ENCODE measurements at places on chromosomes 3 and 15.

DNA sequence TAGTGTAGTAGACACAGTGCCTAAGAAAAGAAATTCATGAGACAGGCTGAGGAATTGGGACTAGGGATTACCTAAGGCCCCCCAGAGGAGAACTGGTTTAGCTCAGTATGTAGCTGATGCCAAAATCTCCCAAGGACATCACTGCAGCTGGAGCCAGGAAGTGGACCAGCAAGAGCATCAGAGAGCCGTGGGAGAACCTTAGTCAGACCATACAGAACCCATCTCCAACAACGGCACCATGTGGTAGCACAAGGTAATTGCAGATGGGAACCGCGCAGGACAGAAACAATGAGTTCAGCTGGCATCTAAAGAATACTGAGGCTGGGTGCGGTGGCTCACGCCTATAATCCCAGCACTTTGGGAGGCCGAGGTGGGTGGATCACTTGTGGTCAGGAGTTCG lies 81.7 kb downstream of the WNT5A start:
- no peak for DNase-seq

DNA sequence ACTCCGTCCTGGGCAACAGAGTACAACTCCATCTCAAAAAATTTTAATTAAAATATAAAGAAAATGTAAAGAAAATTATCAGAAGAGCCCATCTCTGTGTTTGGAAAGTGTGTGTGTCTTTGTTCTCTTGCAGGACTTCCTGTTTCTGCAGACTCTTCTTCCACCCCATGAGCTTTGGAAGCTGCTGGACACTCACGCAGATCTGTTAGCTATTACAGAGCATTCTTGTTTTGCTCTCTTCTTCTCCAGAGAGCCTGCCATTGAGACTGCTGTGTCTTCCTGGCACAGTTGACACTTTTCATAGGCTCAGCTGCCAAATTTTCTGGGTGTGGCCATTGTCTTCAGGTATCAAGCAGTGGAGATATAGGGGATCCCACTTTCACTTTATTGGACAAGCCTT lies 6.0 kb upstream of the CCR8 start:
- DNase-seq = no peak

GRCh38 chr3:121483290-121483689 lies 62.5 kb downstream of the POLQ start:
- no peak for DNase-seq

GRCh38 chr3:185649414-185649813 lies 63.3 kb downstream of the SENP2 start:
- no peak for DNase-seq

- DNase-seq = no peak
Measured at GRCh38 chr15:57148262-57148661, 228.0 kb upstream of the CGNL1 start.

DNA sequence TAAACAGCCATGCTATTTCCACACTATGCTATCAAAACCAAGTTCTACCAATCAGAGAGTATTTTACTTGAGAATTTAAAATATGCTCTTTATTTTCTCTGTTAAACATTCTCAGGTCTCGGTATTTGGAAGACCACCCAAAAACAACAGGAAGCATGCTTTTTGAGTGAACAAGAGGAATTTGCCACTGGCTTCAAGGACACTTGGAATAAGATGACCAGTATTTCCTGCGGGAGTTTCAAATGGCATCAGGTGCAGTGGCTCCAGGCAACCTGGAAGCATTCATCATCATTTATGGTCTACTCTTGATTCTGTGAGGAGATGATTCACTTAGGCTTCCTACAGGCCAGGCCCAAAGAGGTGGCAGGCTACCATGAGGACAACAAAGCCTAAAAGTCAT lies 305.7 kb upstream of the ATP11B start:
- no peak for DNase-seq

DNA sequence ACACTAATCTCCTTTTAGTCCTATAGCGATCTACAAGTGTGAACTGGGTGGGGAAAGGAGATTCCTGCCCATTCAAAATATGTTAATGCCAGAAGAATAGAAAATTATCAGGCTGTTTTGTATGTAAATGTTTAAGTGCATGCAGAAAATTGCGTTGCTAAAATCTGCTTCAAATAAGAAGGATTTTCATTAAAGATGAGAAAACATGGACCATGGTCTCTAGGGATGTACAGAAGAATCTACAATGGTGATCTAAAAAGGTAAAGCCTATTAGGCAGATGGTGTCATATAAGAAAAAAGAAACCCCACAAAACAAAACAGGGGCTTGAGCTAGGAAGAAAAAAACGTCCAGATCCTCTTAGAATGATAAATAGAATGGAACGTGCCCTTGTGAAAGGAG lies 287.5 kb upstream of the ROBO1 start:
- DNase-seq = no peak

DNA sequence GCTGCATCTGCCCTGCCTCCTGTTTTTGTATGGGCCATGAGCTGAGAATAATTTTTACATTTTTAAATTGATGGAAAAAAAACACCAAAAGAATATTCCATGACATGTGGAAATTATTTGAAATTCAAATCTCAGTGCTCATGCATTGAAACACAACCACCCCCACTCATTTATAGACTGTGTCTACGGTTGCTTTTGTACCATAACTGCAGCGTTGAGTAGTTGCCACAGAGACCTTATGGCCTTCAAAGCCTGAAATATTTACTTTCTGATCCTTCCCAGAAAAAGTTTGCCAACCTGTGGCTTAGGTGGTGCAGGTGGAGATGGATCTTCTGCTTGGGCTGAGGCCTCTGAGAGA lies 28.1 kb downstream of the ARNT2 start:
- no peak for DNase-seq

GRCh38 chr3:33236005-33236404 lies 17.4 kb upstream of the SUSD5 start:
- no peak for DNase-seq

DNA sequence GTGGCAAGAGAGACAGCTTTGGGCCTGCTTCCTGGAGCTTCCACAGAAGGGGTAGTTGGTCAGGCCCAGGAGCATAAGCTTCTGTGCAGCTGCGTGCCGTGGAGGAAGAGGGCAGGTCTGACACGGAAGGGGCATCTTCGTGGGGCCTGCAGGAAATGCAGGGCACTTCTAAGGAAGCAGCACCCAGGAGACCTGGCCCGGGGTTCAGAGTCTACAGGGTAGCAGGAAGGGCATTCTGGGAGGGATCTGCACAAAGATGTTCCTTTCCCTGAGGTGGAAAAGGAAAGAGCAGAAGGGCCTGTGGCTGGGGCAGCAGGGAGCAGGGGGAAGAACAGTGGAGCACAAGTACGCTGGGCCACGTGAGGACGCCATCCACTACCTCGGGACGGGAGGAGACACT lies 85.1 kb downstream of the DNAJB8 start:
- DNase-seq = no peak

DNA sequence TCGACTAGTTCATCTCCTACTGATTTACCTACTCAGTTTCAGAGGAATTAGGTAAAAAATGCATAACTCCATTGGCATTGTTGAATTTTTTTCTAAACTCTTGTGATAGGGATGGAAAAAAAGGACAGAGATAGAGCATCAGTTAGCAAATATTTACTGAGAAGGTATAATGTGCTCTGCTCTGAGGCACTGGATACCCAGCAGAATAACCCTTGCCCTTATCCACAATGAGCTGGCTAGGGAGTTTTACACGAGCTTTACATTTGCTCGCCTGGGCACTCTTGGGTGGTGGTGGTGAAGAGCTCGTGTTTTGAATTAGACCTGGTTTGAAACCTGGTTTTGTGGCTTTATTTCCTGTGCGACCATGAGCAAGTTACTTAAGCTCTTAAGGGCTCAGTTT lies 149.6 kb downstream of the RORA start:
- no peak for DNase-seq

GRCh38 chr3:130857336-130858026 lies 36.4 kb upstream of the ATP2C1 start:
- no peak for DNase-seq

DNA sequence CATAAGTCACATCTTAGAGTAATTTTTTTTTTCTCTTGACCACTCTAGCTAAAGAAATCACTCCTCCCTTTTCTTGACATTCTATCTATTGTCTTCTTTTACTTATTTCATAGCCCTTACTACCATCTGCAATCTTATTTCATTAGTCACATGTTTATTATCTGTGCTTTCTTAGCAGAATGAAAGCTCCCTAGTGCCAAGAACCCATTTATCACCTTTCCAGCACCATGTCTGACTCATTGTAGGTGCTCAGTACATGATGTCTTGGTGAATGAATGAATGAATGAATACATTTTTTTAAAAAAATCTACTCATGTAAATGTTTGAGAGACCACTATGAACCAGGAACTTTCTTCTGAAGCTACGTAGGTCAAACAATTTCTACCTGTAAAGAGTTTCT lies 157.2 kb downstream of the CADPS start:
- DNase-seq = no peak

GRCh38 chr15:73196113-73196512 lies 143.8 kb downstream of the NEO1 start:
- no peak for DNase-seq

DNA sequence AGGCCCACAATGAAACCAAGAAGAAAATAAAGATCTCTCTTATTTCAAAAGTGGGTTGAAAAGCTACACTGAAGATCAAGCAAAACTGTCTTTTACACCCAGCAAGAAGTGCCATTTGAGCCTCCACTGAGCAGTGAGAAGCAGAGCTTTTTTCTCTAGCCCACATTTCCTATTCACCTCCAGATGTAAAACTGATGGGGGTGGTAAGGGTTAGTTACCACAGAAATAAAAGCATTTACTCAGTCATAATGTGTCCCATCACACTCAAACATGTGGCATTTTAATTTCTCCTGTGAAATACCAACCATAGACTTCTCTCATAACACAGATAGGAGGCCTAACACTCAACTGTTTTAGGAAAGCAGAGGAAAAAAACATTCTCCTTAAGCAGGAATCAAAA lies 21.0 kb downstream of the IFT57 start:
- DNase-seq = no peak

DNA sequence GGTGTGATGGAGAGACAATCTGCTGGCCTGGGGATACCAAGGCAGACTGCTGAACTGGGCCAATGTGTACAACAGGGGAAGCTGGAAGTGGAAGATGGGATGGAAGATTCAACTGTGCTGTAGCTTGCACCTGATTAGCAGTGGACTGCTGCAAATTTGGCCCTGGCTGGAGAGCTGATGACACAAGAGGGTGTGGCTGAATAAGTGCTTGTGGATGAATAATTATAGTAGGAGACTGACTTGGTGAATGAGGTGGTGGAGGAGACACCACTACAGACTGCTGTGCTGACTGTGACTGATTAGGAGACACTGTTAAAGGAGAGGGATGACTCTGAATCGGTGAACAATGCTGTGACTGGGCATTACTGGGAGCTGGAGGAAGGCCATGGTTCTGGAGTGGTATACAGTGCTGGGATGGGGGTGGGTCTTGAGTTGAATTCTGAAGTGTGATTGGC lies 52.5 kb downstream of the PHC3 start:
- no peak for DNase-seq

GRCh38 chr3:108036984-108037741 lies 53.7 kb downstream of the CD47 start:
- no peak for DNase-seq

- DNase-seq = no peak
Measured at GRCh38 chr3:71468311-71469137, 115.0 kb downstream of the FOXP1 start.

DNA sequence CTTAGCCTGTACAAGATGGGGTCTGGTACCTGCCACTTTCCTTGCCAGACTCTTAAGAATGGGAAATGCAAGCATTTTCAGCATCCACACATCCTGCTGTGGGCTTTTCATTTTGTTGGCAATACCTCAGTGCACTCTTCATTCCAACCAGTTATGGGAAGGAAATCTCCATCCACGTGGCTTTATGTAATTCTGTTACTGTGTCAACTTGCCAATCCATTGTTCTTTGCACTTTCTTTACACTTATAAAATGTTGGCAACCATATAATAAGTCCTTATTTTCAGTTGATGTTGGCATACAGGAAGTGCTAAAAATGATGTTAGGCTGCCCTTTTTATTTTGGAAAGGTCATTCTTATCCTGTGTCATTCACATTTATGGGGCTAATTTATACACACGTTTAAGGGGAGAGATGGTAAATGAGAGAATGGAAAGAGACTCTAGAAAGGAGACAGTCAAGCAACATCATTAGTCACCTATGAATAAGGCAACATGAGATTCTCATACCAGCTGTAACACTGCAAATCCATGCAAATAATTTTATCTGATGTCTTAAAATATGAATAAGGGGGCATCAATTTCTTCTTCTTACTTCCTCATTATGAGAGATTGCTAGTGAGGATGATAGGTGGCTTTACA lies 238.7 kb downstream of the CHST2 start:
- DNase-seq = no peak

- DNase-seq = no peak
Measured at GRCh38 chr15:36707884-36708435, 128.5 kb downstream of the CDIN1 start.

DNA sequence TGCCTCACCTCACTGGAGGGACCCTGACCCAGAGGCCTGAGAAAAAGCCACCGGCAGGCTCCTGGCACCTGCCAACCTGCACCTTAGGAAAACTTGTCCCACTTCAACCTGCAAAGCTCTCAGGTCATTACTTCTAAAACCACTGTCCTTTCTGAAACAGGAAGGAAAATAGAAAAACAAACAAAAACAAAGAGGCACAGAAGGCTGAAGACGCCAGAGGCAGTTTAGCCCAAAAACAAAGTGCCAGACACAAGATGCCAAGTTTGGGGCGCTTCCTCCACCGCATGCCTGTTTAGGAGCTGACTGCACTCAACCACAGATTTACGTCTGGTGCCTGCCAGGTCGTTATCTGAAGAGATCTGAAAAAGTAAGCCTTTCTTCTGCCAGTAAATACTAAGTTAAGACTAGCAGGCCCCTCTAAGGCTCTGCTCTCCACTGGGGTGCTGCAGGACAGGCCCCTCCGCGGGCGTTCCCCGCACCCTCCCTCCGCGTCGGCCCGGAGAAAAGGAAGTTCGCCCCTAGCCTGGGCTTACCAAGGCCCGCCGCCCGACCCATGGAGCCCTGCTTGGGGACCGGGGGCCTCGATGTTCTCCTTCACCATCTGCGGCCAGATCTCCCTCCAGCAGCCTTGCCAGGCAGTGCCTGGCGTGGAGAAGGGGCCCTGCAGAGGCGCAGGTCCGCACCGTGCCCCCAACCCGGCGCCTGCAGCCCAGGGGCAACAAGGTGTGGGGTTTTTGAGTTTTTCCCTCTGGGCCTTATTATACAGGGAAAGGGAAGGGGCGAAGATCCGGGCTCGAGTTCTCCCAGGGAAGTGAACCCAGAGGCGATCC lies 1.3 kb downstream of the GOLGA8A start:
- DNase-seq = peak; percentile 19

DNA sequence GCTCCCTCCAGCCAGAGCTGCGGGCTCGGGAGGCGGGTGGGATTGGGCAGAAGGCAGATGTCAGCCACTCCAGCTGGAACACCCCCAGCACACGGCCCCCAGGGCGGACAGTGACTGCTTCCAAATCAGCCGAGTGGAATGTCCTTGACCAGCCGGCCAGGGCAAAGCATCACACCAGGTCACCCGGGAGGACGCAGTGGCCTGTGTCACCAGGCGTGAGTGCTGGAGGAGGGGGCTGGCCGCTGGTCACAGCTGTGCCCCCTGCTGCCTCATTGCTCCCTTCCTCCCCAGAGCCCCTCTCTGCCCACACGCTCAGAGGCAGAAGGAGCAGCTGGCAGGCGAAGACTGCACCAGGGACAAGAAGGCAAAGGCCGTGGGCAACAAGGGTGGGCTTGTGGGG lies 33.5 kb downstream of the NTRK3 start:
- no peak for DNase-seq

GRCh38 chr15:70517194-70517590 lies 246.2 kb downstream of the UACA start:
- DNase-seq = no peak

- DNase-seq = no peak
Measured at GRCh38 chr15:68431037-68431791, 749 bp downstream of the ITGA11 start.

- DNase-seq = no peak
Measured at GRCh38 chr3:102225407-102226132, 209.2 kb upstream of the ZPLD1 start.
